T-helper 2 cell treated with Interferon-gamma antibody and Interleukin-4, amounts not matched to agents 100 ng/mL and 5 ng/mL, for 36 hours (primary cell): ENCODE measurements at places on chromosomes 4 and X. TPM values are rescaled to one million over a fixed set of nuclear protein-coding genes. Genes with fewer than 3 reads are reported as not detected.

The LAP3 gene
- total RNA-seq = 97.4 and 101 TPM in 2 replicates

The TMPRSS11D gene
- not detected in 2 replicates for total RNA-seq

The HSD17B13 gene
- 0.25 and 0.41 TPM in 2 replicates for total RNA-seq

The L1CAM gene
- 6.3 and 8.5 TPM in 2 replicates for total RNA-seq
